ENCODE measurements at places on chromosomes 13 and 19. TPM values are rescaled to one million over a fixed set of nuclear protein-coding genes. Genes with fewer than 3 reads are reported as not detected.

DNA sequence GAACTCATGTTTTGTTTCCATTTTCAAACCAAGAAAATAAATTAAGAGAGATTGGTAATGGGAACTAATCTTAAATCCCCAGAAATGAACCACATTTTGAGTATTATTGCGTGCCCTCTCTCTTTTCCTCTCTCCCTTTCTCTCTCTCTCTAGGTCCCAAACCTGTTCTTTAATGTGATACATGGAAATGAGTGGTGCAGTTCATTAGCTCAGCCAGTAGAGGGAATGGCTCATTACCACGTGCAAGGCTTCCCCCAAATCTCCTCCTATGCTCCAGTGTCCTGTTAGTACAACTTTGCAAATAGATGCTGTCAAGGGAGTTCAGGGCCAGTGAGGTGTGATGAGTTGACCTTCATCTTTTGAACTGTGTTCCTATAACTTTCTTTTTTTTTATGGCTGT lies 178.4 kb downstream of the FGF9 start:
- no peak overlapping the region for H3K27ac ChIP-seq
- no peaks in the 10 kb centered on the region for H3K36me3 ChIP-seq
- no peaks in the 10 kb centered on the region for H3K4me1 ChIP-seq
- peak; percentile 12 for DNase-seq
- no peaks in the 10 kb centered on the region for H3K27me3 ChIP-seq

DNA sequence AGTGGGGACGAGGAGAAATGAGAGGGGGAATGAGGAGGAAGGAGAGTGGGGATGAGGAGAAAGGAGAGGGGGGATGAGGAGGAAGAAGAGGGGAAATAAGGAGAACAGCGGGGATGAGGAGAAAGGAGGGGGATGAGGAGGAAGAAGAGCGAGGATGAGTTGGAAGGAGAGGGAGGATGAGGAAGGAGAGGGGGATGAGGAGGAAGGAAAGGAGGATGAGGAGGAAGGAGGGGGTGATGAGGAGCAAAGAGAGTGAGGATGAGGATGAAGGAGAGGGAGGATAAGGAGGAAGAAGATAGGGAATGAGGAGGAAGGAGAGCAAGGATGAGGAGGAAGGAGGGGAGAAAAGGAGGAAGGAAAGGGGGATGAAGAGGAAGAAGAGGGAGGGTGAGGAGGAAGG lies 14.0 kb upstream of the VSTM2B start:
- H3K4me1 ChIP-seq: no peaks in the 10 kb centered on the region
- H3K27me3 ChIP-seq: no peaks in the 10 kb centered on the region
- H3K4me3 ChIP-seq: no peak overlapping the region
- no peak for DNase-seq
- no peak overlapping the region for H3K27ac ChIP-seq
- no peaks in the 10 kb centered on the region for H3K36me3 ChIP-seq

DNA sequence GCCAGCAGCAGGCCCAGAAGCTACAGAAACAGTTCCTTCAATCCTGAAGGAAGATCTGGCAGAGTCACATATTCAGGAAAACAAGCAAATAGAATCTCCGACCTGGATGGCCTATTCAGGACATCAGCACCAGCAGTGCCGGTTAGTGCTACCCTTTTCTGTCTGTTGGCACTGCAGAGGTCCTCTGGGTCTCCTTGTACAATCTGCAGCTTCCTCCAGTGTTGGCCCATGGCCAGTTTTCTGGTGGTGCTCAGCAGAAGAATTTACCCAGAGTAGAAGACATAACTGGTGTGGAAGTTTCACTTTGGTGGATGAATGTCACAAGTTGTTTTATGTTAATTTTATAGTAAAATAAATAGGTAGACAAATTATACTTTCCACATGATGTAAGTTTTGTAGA lies 498.1 kb downstream of the COG6 start:
- H3K27me3 ChIP-seq: no peaks in the 10 kb centered on the region
- no peak overlapping the region for H3K4me3 ChIP-seq
- no peak for DNase-seq
- H3K27ac ChIP-seq: no peak overlapping the region
- H3K4me1 ChIP-seq: peaks cover 17% of the 10 kb centered on the region

DNA sequence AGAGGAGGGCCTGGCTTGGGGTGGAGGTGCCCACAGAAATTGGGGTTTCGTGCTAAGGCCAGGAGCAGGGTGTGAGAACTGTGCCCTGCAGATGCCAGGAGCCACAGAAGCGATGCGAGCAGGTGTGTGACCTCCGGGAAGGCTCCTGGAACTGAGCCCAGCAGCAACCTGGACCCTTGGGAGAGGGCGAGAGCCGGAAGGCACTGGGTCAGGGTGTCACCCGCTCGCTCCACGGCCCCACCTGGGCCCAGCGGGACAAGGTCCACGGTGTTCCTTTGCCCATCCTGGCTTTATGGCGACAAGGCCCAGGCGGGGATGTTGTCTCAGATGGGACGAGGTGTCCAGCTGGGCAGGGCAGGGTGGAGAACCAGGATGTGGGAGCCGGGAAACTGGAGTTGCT lies 4.2 kb downstream of the MISP start:
- H3K36me3 ChIP-seq: no peaks in the 10 kb centered on the region
- H3K27ac ChIP-seq: no peak overlapping the region
- DNase-seq: no peak
- H3K4me3 ChIP-seq: no peak overlapping the region
- H3K4me1 ChIP-seq: peaks cover 26% of the 10 kb centered on the region
- no peaks in the 10 kb centered on the region for H3K27me3 ChIP-seq

GRCh38 chr19:33194886-33195644 lies 935 bp downstream of the LRP3 start:
- no peak for DNase-seq
- H3K27ac ChIP-seq: no peak overlapping the region
- H3K4me1 ChIP-seq: peaks cover 8% of the 10 kb centered on the region
- H3K27me3 ChIP-seq: peaks cover 42% of the 10 kb centered on the region

DNA sequence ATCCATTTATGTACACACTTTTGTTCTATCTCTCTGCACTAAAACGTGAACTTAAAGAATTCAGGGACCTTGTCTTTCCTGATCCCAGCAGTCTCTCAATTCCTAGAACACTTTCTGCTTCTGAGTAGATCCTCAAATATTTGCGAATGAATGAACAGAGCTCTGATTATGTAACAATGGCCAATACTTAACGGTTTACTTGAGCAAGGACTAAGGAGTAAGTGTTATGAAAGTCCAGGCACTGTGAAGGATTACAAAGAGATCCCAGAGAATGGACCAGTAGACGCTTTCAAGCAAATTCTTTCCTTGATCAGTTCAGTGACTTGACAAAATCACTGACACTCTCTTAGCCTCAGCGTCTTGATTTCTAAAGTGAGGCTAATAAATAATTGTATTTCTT lies 514.5 kb upstream of the KLHL1 start:
- no peak overlapping the region for H3K27ac ChIP-seq
- no peak overlapping the region for H3K4me3 ChIP-seq
- no peaks in the 10 kb centered on the region for H3K27me3 ChIP-seq
- H3K4me1 ChIP-seq: no peaks in the 10 kb centered on the region

DNA sequence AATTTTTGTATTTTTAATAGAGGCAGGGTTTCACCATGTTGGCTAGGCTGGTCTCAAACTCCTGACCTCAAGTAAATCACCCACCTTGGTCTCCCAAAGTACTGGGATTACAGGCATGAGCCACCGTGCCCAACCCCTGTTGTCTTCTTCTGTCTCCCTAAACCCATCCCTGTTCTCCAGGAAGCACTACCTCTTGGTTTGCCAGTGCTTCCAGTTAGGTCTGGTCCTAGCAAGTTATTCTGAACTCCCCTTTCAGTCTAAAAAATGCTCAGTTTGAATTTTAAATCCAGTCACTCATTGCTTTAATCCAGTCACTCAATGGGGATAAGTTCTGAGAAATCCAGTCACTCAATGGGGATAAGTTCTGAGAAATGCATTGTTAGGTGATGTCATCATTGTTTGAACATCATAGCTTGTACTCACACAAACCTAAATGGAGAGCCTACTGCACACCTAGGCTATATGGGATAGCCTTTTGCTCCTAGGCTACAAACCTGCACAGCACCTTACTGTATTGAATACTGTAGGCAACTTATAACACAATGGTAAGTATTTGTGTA lies 8.0 kb upstream of the ATP4A start:
- H3K4me3 ChIP-seq: no peak overlapping the region
- no peak for DNase-seq
- H3K27me3 ChIP-seq: peaks cover 8% of the 10 kb centered on the region
- H3K27ac ChIP-seq: no peak overlapping the region
- no peaks in the 10 kb centered on the region for H3K4me1 ChIP-seq
- no peaks in the 10 kb centered on the region for H3K36me3 ChIP-seq

DNA sequence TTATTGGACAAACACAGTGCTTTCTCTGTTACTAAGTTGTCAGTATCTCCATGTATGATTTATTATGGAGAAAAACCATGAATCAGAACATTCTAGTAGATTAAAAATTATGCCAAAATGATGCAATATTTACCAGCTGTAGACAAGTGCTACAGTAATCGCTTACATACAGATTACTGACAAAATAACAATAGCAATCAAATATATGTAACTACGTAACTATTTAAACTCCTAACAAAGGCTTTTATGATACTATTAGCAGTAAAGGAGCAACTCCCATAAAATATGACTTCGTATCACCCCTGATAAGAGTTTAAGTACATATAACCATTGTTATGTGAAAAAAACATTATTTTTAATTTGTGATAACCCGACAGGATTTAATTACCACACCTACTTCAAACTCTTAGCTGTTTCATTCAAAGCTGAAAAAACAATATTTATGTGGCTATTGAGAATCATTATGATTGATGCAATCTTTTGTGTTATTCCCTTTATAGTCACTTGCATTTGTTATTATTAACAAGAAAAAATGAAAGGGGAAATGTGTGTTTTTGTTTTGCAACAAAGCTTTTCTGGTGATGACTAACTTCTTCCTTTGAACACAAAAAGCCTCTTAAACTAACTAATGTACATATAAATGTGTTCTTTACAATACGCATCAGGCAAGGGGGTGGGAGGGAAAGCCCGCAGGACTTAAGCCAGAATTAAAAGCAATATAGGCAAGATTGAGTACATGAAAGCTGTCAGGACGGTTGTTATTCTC lies 147.4 kb downstream of the ABCC4 start:
- no peak for DNase-seq
- H3K4me1 ChIP-seq: peaks cover 7% of the 10 kb centered on the region
- no peaks in the 10 kb centered on the region for H3K36me3 ChIP-seq
- no peak overlapping the region for H3K4me3 ChIP-seq

- peaks cover 30% of the 10 kb centered on the region for H3K27me3 ChIP-seq
- DNase-seq: peak; percentile 47
- no peaks in the 10 kb centered on the region for H3K36me3 ChIP-seq
Measured at GRCh38 chr13:26050568-26051230, 1.1 kb downstream of the SHISA2 start.

- no peaks in the 10 kb centered on the region for H3K27me3 ChIP-seq
- H3K36me3 ChIP-seq: no peaks in the 10 kb centered on the region
- no peak overlapping the region for H3K27ac ChIP-seq
- H3K4me1 ChIP-seq: peaks cover 17% of the 10 kb centered on the region
Measured at GRCh38 chr19:10699650-10700335, 1.4 kb upstream of the QTRT1 start.

- H3K4me3 ChIP-seq: no peak overlapping the region
- no peaks in the 10 kb centered on the region for H3K27me3 ChIP-seq
- H3K4me1 ChIP-seq: no peaks in the 10 kb centered on the region
- no peak overlapping the region for H3K27ac ChIP-seq
- no peak for DNase-seq
- no peaks in the 10 kb centered on the region for H3K36me3 ChIP-seq
Measured at GRCh38 chr13:75947448-75947847, 311.3 kb downstream of the LMO7 start.

APC2 gene
- total RNA-seq: 0.25 TPM

ZNF556 gene
- 0.08 TPM for total RNA-seq

MIR17HG gene
- total RNA-seq: 1.6 TPM

SCGB2B2 gene
- not detected for total RNA-seq

CEACAM7 gene
- total RNA-seq: not detected

ICAM5 gene
- total RNA-seq: 0.79 TPM

IGFL2 gene
- total RNA-seq: not detected

CRTC1 gene
- total RNA-seq: 1.3 TPM

IZUMO2 gene
- not detected for total RNA-seq
